SIG-M5 (cell line): ENCODE measurements at places on chromosomes 5 and 9.

DNA sequence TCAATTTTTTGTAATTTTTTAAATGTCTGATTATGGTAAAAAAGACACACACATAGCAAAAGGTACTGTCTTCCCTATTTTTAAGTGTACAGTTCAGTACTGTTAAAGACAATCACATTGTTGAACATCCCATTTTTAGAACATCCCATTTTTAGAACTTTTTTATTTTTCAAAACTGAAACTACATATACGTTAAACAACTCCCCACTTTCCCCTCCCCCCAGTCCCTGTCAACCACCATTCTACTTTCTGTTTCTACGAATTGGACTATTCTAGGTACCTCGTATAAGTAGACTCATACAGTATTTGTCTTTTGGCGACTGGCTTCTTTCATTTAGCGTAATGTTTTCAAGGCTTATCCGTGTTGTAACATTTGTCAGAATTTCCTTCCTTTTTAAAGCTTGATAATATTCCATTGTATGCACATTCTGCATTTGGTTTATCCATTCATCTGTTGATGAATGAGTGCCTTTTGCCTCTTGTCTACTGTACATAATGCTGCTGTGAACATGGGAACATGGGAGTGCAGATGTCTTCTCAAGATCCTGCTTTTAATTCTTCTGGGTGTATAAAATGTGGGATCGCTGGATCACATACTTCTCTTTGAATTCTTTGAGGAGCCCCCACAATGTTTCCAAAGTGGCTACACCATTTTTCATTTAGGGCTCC is 154.0 kb downstream of the PIK3R1 start:
- DNase-seq, result no peak

GRCh38 chr5:141680751-141681201 is 1.3 kb downstream of the ARAP3 start:
- DNase-seq, result no peak

- DNase-seq, result no peak
Observed at GRCh38 chr9:113350107-113350661, 843 bp downstream of the BSPRY start.

- DNase-seq, result no peak
Observed at GRCh38 chr5:40489421-40489820, 190.3 kb upstream of the PTGER4 start.

GRCh38 chr9:136726631-136727191 is 14.3 kb downstream of the DIPK1B start:
- DNase-seq, result no peak

DNA sequence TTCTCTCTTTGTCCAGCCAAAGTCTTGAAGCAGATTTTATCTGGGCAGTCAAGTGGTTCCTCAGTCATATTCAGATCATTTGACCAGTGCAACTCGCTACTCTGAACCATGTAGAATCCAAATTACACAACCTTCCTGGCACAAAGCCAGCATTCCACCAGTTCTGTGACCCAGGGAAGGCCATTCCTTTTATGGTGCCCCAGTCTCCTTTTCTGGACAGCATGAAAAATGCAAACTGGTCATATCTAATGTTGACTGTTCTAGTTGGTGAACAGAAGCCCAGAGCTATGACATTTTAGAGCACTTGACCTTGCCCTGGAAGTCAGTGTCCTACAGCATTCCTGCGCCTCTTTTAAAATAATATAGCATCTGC is 364.6 kb downstream of the BRINP1 start:
- DNase-seq, result no peak

DNA sequence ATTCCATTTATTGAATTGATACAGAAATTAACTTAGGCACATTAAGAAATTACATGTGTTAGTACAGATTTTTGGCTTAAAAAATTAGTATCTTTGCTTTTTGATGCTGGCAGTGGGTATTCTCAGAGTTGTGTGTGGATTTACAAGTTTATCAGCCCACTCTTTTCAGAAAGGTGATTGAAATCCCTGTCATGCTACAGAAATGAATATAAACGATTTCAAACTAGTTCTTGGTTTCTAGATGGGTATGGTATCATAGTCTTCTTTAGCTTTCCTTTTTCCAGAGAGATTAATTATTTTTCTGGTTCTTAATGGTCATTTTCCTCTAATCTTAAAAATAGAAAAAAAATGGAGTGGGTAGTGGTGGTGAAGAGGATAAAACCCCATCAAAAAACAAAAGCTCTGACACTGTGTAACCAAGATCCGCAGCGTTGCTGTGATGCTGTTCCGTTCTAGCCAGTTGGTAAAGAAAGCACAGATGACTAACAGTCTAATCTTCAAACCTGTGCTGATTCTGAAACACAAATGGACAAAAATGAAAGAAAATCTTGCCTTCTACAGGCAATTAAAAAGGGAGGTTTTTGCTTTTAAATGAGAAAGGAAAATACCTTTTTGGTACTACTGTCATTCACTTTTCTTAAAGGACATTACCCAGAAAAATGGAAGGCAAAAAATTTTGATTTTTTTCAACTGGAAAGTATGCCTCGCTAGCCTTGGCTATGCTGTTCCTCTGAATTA is 5.2 kb downstream of the LRRTM2 start:
- no peak for DNase-seq

DNA sequence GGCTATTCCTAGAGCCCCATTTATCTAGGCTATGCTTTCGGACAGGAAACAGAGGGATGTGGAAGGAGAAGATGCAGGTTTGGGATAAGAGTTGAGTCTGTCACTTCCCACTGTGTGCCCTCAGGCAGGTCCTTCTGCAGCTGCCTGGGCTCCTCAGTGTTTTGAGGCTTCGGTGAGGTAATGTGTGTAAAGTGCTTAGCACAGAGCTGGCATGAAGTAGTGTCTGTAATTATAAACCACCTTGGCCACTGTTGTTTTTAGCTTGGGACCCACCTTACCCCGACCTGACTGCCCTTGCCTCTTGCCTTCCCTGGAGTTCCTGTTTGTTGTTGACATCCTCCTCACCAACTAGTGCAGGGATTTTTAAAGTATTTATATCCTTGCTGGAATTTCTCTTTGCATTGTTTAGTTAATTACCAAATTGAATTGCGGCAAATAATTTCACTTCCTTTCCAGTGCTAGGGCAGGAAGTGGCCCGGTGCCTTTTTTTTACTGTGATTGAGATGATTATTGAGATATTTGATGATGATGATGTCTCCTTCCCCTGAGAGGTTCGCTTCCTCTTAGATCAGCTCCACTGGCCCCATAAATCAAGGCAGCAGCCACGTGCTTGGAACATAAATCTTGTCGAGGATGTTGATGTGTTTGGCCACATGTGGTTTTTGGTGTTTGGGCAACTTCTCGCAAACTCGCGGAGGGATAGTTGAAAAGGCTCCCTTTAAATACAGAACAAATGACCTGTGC is 38.3 kb upstream of the DAB2IP start:
- DNase-seq, result no peak

DNA sequence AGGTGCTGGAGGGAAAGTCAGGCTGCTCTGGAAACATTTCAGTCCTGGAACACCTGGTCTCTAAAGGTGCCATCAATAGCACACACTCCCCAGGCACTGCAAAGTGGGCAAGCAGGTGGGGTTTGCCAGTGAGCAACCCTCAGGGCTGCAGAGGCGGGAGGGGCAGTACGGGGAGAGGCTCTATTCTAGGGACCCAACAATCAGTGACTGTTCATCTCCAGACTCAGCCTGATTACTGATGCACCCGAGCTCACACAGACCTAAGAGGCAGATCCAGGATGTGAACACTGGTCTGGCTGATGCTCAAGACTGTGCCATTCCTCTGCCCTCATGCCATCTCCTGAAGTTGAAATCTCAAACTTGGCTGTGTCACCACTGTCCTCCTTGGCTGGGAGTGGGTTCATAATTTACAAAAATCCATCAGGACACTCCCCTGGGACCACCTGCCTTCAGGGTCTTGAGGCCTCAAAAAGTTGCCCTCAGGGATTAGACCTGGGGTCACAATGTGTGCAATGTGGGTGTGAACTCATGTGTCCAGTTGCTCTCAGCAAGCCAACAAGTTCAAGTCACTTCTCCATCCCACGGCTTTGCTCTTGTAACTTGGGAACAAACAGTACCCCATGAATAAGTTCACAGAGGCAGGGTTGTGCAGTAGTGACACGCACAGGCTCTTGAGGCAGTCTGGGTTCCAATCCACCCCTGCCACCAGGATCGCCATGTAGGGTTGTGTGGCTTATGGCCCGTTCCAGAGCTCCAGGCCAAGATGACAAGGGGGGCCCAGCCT is 19.9 kb upstream of the KCNMB1 start:
- no peak for DNase-seq

GRCh38 chr9:16271967-16272366 is 598.5 kb downstream of the BNC2 start:
- DNase-seq, result no peak

- DNase-seq, result no peak
Observed at GRCh38 chr9:76510041-76510440, 51.1 kb downstream of the GCNT1 start.

DNA sequence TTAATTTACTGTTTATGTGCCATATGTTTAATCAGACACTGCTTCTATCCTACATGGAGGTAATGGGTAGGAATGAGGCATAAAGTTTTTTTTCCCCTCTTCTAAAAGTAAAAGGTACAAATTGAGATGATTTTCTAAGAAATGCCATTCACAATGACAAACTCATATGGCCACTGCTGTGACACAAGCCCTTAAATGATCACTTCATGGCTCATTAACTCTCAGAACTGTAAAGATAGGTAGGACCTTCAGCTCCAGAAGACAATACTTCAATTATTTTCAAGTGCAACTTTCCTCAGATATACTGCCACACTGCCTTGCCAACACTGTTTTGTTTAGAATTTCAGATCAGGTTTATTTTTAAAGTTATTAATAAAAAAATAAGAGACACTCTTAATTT is 362.9 kb upstream of the ZNF608 start:
- DNase-seq, result no peak

DNA sequence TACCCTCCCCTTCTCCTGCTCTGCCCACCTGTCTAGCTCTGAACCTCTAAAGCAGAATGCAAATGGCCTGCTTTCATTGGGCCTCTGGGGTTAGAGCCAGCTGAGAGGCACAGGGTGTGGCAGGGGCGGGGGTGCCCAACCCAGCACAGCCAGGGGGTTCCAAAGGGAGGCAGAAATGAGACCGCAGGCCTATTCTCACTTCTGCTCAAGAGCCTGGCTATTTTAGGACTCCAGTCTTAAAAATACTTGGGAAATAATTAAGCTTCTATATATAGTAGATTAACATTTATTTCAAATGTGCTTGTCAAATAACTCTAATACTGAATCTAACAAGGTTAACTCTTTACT is 5.7 kb downstream of the QSOX2 start:
- no peak for DNase-seq

- DNase-seq, result no peak
Observed at GRCh38 chr9:87699835-87700234, 26.1 kb upstream of the CTSL start.

DNA sequence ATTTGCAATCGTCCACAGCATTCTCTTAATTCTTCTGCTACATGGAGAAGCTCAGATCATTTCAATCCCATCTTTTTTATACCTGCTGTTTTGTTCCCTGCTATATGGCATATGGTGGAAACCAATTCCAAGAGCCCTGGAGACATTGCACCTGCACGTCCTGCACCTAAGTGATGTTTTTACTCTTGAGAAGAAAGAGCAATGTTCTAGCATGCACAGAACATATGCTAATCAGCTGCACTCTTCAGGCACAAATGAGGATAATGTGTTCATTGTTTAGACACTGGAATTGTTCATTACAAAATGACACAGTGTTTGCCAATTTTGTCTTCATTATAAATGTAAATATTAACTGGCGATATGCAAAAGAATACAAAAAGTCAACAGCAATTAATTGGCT is 935.8 kb downstream of the TLE4 start:
- DNase-seq, result no peak

DNA sequence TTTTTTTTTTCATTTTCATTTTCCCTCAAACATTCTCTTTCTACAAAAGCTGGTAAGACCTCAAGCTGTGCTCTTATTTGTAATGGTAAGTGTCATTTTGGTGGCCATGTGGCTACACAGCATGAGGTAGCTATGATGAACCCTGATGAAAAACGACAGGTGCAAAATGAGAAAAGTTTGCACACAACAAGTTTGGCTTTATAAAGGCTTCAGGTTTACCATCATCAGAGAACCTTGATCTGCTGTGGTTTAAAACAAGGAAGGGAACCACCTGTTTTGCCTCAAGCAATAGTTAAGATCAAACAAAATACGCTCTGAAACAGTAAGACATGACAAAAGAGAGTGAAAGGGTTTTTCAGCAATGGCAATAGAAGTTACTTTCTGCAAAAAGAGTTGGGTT is 1124.6 kb upstream of the ACO1 start:
- DNase-seq, result no peak

DNA sequence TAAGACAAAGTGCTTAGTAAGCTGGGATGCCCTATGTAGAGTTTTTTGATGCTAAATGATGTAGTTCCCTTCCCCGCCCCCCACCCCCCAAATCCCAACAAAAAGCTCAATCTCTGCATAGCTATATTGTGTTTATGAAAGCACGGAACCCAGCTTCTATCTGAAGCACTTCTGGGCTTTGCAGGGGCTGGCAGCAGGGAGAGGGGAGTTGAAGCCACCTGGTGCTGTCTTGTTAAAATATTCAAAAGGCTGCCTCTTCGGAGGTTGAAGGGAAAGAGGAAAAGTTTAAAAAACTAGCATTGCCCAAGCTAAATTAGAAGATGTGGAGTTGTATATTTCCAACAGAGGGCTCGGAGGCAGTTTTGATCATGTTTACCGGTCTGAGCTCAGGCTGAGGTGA is 5.0 kb upstream of the TNC start:
- DNase-seq, result no peak

GRCh38 chr5:43042176-43042625 is 2.1 kb upstream of the ANXA2R start:
- DNase-seq, result peak; percentile 80

DNA sequence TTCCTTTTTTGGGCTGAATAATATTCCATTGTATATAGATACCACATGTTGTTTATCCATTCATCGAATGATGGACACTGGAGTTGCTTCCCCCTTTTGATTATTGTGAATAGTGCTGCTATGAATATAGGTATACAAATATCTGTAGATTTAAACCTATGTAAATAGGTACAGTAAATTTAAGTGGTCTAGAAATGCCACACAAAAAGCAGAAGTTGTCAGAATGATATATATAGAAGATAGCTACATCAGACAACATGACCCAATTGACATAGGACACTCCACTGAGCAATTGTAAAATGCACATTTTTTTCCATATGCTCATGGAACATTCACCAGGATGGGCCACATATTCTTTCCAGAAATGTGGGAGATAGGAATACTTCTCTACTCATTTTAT is 77.6 kb downstream of the SMIM15 start:
- DNase-seq, result no peak

GRCh38 chr5:179986328-179986727 is 78.6 kb upstream of the TBC1D9B start:
- DNase-seq, result no peak

GRCh38 chr5:96692441-96692840 is 30.3 kb downstream of the CAST start:
- no peak for DNase-seq

- no peak for DNase-seq
Observed at GRCh38 chr5:88663793-88664216, 219.2 kb downstream of the MEF2C start.

- no peak for DNase-seq
Observed at GRCh38 chr5:67805666-67806348, 409.7 kb upstream of the PIK3R1 start.
